ENCODE measurements at places on chromosomes 13 and 19.

DNA sequence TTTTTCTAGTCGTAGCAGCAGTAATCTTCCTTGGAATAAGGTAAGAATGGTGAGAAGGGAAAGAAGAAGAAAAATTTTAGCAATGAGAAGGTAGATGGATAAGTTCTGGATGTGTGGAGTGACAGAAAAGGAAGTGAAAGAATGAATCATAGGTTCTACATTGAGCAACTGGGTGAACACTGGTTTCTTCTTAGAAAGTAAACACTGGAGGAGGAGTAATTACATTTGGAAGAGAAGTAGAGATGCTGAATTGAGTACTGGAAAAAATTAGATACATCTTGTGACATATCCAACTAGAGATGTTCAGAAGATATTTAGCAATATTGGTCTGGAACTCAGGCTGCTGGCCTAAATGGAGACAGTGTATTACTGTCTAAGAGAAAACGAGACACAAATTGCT is 148.5 kb downstream of the GPC5 start:
- no peak for DNase-seq

GRCh38 chr13:57724486-57725272 is 93.1 kb downstream of the PCDH17 start:
- DNase-seq: no peak

GRCh38 chr13:107043021-107043956 is 475.4 kb upstream of the ARGLU1 start:
- no peak for DNase-seq

DNA sequence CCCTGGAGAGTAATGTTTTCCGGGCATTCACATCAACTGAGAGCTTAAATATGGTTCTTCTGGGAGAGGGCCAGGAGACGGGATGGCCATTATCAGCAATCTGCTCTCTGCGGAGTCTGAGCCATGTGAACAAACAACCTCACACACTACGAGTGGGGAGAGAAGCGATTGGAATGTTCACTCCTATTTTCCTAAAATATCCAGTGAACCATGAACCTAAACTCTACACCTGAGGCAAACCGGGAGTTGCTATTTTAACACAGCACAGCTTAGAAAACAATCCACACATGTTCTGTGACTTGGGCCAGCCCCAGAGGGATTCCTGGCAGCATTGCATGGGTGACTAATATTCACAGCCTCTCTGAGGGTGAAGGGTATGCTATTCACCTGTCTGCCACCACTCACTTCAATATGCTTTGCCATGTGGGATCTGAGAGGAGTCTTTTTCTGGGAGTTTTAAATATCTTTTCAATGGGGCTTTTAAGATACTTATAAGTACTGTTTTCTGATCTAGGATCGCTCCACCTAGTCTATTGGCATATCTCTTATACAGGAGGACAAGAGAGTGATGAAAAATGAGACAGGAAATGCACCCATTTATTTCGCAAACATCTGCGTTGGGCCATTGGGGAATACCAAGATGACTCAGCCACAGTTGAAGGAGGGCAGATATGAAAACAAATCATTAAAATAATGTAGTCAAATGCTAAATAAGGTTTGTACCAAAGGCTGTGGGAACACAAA is 72.6 kb upstream of the SERP2 start:
- no peak for DNase-seq

DNA sequence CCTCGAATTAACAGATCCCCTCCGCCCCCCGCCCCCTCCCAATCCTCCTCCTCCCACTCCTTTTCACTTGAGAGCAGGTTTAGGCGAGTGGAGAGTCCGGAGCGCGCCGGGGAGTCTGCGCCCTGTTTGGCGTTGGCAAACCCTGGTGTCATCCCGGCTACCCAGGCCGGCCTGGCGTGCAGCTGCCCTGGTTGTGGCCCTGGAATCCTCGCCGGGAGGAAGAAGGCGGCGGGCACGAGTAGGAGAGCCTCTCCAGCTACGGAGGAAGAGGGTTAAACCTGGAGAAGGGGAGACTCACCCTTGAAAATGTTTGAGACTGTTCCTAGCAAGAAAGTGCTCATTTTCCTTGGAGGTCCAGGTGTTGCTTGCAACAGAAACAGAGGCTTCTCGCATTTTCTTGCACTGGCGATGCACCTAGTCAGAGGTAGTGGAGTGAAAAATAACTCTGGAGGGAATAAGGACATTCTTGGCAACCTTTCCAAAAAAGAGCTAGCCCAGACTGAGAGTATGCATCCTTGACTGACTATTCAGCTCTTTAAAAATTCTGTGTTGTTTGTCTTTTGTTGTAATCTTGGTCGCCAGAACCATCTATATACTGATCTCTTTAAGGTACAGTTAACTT is 1.3 kb upstream of the SOX21 start:
- DNase-seq: no peak

Measured in erythroblast (primary cell).